Caco-2 (cell line): ENCODE measurements at places on chromosomes 6 and 20. TPM values are rescaled to one million over a fixed set of nuclear protein-coding genes. Genes with fewer than 3 reads are reported as not detected.

Gene HSPA12B
- not detected in 2 replicates for total RNA-seq

Gene SLC22A7
- total RNA-seq = not detected in 2 replicates

Gene TMEM170B
- total RNA-seq = 3.1 and 4.0 TPM in 2 replicates

Gene NNAT
- total RNA-seq = not detected in 2 replicates

Gene SLC52A3
- total RNA-seq = 0.50 and 0.56 TPM in 2 replicates

Gene TBX18
- total RNA-seq = not detected in 2 replicates

Gene STX16
- total RNA-seq = 82.2 and 97.0 TPM in 2 replicates

Gene RBM24
- not detected in 2 replicates for total RNA-seq

Gene LAMA2
- total RNA-seq = 0.02 and 0.05 TPM in 2 replicates

Gene LAMA4
- total RNA-seq = 0.37 TPM in 1 of 2 replicates, not detected in the other

Gene RBBP9
- 28.3 and 34.7 TPM in 2 replicates for total RNA-seq

Gene TGM3
- 0.20 TPM in 1 of 2 replicates, not detected in the other for total RNA-seq

Gene OR11A1
- not detected in 2 replicates for total RNA-seq

Gene ZC2HC1B
- not detected in 2 replicates for total RNA-seq

Gene WFDC12
- not detected in 2 replicates for total RNA-seq

Gene PRSS16
- total RNA-seq = 16.4 and 16.5 TPM in 2 replicates

Gene SNAI1
- total RNA-seq = 8.9 and 10.9 TPM in 2 replicates

Gene B3GAT2
- 0.11 and 0.12 TPM in 2 replicates for total RNA-seq

Gene GRM1
- total RNA-seq = not detected in 2 replicates

Gene NFATC2
- total RNA-seq = 20.8 and 22.4 TPM in 2 replicates

Gene LATS1
- 28.7 and 31.3 TPM in 2 replicates for total RNA-seq

Gene TAGAP
- not detected in 2 replicates for total RNA-seq

Gene PPP1R18
- total RNA-seq = 6.6 and 9.7 TPM in 2 replicates

Gene LINC00237
- 1.5 and 1.8 TPM in 2 replicates for total RNA-seq

Gene BHLHE23
- total RNA-seq = 0.49 and 0.95 TPM in 2 replicates

Gene ZSCAN16
- 5.8 and 6.7 TPM in 2 replicates for total RNA-seq

Gene ULBP3
- 8.1 and 8.5 TPM in 2 replicates for total RNA-seq

Gene SPTLC3
- total RNA-seq = 31.5 and 34.7 TPM in 2 replicates

Gene SDCBP2
- 1.4 and 2.0 TPM in 2 replicates for total RNA-seq

Gene MAP1LC3A
- 0.88 and 0.95 TPM in 2 replicates for total RNA-seq

Gene MYLK4
- total RNA-seq = 0.65 and 0.75 TPM in 2 replicates

Gene THEMIS
- not detected in 2 replicates for total RNA-seq

Gene C6orf120
- total RNA-seq = 24.9 and 26.4 TPM in 2 replicates

Gene CD109
- 0.18 and 0.19 TPM in 2 replicates for total RNA-seq
